Suprapubic skin (tissue), 4 donors: ENCODE measurements at places on chromosomes 6 and 20.
A peak's percentile ranks its signal among the peaks of the same experiment; 100 is the strongest.

- peak overlapping the region; percentile 96 for H3K27ac ChIP-seq
- peaks cover 19% of the 10 kb centered on the region for H3K4me1 ChIP-seq
- H3K27me3 ChIP-seq: no peaks in the 10 kb centered on the region
- H3K4me3 ChIP-seq: peak overlapping the region; percentile 67
Observed at GRCh38 chr6:157380458-157380778, 572 bp upstream of the ZDHHC14 start.

- DNase-seq: no peak
- no peaks in the 10 kb centered on the region for H3K4me1 ChIP-seq
Observed at GRCh38 chr6:132041706-132042105, 90.5 kb upstream of the CCN2 start.

- H3K36me3 ChIP-seq: no peaks in the 10 kb centered on the region
- H3K4me3 ChIP-seq: peak overlapping the region; percentile 61
- DNase-seq: no peak
- H3K27ac ChIP-seq: peak overlapping the region; percentile 95
Observed at GRCh38 chr6:26205625-26206574, 118.7 kb downstream of the HFE start.

- no peak overlapping the region for H3K4me3 ChIP-seq
- H3K27me3 ChIP-seq: no peaks in the 10 kb centered on the region
- no peak for DNase-seq
- H3K27ac ChIP-seq: no peak overlapping the region
- H3K36me3 ChIP-seq: no peaks in the 10 kb centered on the region
Observed at GRCh38 chr6:31489086-31489485, 8.9 kb upstream of the MICB start.

DNA sequence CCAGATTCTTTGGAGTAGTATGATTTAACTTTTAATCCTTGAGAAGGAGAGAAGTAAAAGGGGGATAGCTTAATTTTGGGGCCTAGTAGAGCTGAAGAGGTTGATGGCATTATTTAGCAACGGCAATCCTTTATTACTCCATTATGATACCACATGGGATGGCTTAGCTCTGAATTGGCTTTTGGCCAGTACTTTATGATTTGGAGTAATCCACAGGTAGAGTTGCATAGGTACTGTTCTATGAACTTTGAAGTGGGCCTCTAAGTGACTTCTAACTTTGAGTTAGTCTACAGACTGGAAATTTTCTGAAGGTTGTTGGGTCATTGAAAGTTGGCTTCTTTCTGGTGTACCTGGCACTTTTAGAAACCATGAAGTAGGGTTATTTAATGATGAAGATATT, 11.6 kb downstream of the YWHAB start:
- H3K4me3 ChIP-seq: no peak overlapping the region
- no peak overlapping the region for H3K27ac ChIP-seq
- no peaks in the 10 kb centered on the region for H3K27me3 ChIP-seq
- peaks cover 62% of the 10 kb centered on the region for H3K4me1 ChIP-seq

DNA sequence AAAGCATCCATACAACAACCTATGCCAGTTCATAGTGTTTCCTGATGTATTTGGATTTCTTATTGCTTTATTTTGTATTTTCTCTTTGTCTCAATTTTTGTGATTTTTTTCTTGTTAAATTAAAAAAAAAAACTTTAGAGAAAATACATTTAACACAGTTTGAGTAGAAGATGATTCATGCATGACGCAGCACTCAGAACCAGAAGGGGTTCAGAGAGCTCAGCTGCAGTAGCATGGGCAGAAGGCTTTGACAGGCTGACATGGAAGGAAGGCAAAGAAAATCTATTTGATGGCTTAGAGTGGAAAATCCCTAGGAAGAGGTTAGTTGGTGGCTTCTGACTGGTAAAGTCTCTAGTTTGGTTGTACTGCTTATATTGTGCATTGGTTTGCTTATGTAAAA, 207.2 kb upstream of the STXBP5 start:
- H3K27me3 ChIP-seq: no peaks in the 10 kb centered on the region
- H3K4me3 ChIP-seq: no peak overlapping the region
- peaks cover 11% of the 10 kb centered on the region for H3K4me1 ChIP-seq
- no peaks in the 10 kb centered on the region for H3K36me3 ChIP-seq
- no peak overlapping the region for H3K27ac ChIP-seq

GRCh38 chr6:137944793-137945498, 77.9 kb downstream of the TNFAIP3 start:
- H3K4me1 ChIP-seq: peaks cover 22% of the 10 kb centered on the region
- no peaks in the 10 kb centered on the region for H3K36me3 ChIP-seq
- H3K27ac ChIP-seq: peak overlapping the region; percentile 54
- H3K27me3 ChIP-seq: no peaks in the 10 kb centered on the region

- no peaks in the 10 kb centered on the region for H3K36me3 ChIP-seq
- DNase-seq: peak; percentile 74
- H3K4me3 ChIP-seq: no peak overlapping the region
- peak overlapping the region; percentile 82 for H3K27ac ChIP-seq
Observed at GRCh38 chr6:3803627-3804468, 45.3 kb upstream of the FAM50B start.

GRCh38 chr20:53826597-53827291, 233.1 kb upstream of the ZNF217 start:
- DNase-seq: no peak
- no peaks in the 10 kb centered on the region for H3K36me3 ChIP-seq
- peak overlapping the region; percentile 96 for H3K27ac ChIP-seq
- no peak overlapping the region for H3K4me3 ChIP-seq

DNA sequence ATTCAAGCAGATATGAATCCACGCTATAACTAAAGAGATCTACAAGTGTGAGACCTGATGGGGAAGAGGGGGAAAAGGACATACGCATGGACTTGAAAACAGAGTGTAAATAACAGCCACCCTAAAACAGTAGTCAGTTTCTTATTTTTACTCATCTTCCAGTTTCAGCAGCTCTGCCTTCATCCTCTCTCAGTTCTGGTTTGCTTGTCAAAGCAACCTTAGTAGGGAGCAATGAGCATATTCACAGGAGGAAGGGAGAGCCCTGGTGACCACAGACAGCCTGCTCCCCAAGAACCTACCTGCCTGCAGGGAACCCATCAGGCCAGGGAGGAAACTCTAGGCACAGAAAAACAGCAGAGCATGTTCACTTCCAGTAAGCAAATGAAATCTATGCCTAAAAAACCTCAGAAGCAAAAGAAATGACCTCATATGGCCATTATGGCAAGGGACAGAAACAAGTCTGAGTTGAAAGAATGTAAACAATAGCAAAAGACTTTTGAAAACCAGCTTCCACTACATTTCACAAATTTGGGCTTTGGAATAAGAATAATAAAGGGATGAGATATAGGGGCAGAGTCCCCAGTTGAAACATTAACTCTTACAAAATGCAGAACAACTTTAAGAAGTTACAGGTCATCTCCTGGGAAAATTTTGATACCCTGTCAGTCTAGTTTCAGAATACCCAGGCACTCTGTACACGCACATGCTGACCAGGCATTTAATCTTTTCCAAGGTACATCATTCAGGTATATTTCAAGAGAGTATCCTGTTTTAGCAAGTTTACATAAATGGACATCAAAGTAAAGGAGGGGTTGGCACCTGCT, 120.8 kb upstream of the BCLAF1 start:
- H3K4me3 ChIP-seq: no peak overlapping the region
- no peak overlapping the region for H3K27ac ChIP-seq
- no peaks in the 10 kb centered on the region for H3K27me3 ChIP-seq
- H3K36me3 ChIP-seq: no peaks in the 10 kb centered on the region

DNA sequence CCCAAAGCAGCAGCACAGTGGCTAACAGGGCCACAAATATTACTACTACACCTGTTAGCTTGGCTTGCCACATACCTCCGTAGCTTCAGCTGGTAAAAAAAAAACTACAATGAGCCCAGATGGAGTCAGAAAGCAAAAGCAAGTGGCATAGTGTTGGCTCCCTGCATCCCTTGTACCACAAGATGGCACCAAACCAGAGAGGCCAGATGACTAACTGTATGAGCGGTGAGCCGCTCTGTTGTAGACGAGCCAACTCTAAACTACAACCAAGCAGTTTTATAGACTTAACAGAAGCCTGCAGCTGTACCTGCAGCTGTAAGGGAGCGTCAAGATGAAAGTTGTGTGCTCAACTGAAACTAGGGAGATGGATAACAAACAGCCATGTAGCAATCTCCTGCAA, 84.5 kb upstream of the MCHR2 start:
- no peaks in the 10 kb centered on the region for H3K36me3 ChIP-seq
- H3K27ac ChIP-seq: no peak overlapping the region
- no peak for DNase-seq
- H3K4me1 ChIP-seq: no peaks in the 10 kb centered on the region

DNA sequence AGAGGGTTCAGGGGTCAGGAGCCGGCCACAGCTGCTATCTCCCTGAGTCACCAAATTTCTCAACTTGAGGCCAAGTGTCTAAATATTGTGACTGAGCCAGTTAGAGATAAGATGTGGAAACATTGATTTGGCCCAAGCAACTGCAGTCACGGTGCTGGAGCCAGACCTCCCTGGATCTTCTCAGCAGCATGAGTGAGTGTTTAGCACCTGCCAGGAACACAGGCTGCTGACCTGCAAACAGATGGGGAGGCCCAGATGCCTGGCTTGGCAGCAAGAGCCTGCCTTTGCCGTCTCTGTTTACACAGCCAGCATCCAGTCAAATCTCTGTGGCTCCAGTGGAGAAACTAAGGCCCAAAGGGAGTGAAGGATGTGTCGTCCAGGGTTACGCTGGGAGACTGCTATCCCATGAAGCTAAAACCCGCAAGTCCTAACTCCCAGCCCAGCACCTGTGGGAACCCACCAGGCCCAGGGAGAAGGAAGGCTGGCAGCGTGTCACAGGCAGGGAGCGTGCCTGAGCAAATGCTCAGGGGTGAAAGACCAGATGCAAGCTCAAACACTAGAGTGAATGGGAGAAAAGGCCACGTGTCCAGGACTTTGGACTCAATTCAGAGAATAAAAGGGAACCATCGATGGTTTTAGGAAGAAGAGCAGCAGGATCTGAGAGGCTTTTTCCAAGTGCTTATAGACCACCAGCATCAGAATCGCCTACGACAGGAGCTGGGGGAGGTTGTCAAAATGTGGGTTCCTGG, 15.9 kb upstream of the PTGIS start:
- H3K36me3 ChIP-seq: no peaks in the 10 kb centered on the region
- no peak overlapping the region for H3K4me3 ChIP-seq
- no peak for DNase-seq

- H3K27me3 ChIP-seq: peaks cover 4% of the 10 kb centered on the region
- H3K4me1 ChIP-seq: peaks cover 5% of the 10 kb centered on the region
- DNase-seq: peak; percentile 36
- no peak overlapping the region for H3K4me3 ChIP-seq
- no peaks in the 10 kb centered on the region for H3K36me3 ChIP-seq
Observed at GRCh38 chr6:34521463-34522285, 34.5 kb downstream of the SPDEF start.

- no peaks in the 10 kb centered on the region for H3K27me3 ChIP-seq
- H3K4me3 ChIP-seq: peak within 1 kb of the TSS; percentile 62
- peak within 1 kb of the TSS; percentile 39 for H3K27ac ChIP-seq
- H3K36me3 ChIP-seq: no peaks in the 10 kb centered on the region
- no peak for DNase-seq
- H3K4me1 ChIP-seq: peaks cover 10% of the 10 kb centered on the region
Observed at GRCh38 chr6:31582230-31582643, at the start of gene LTB. Gene LTB (minus strand): TSS chr6:31582424. CDS start chr6:31582417, 7 bp downstream.

- no peak overlapping the region for H3K4me3 ChIP-seq
- H3K36me3 ChIP-seq: no peaks in the 10 kb centered on the region
- H3K4me1 ChIP-seq: no peaks in the 10 kb centered on the region
- DNase-seq: no peak
Observed at GRCh38 chr6:170448317-170448716, 104.8 kb downstream of the PSMB1 start.

DNA sequence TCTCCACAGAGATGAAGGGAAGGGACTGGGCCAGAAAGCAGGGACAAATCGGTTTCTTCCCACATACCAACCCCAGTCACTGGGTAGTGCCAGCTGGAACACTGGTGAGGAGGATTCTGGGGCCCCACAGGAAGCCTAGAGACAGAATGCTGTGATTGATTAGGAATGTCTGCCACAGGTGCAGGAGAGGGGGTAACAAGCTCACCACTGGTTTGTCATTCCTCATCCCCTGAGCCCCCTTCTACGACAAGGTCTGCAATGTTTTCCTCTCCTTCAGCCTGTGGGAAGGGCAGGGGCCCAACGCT, 89.8 kb downstream of the PREX1 start:
- no peaks in the 10 kb centered on the region for H3K27me3 ChIP-seq
- no peak overlapping the region for H3K27ac ChIP-seq
- no peak overlapping the region for H3K4me3 ChIP-seq
- H3K36me3 ChIP-seq: peaks cover 4% of the 10 kb centered on the region
